ENCODE measurements at places on chromosomes 1 and 21.

GRCh38 chr21:22314963-22315362, 1316.8 kb downstream of the NCAM2 start:
- no peak for DNase-seq

GRCh38 chr1:3033040-3033789, 11.9 kb downstream of the ACTRT2 start:
- DNase-seq: no peak

DNA sequence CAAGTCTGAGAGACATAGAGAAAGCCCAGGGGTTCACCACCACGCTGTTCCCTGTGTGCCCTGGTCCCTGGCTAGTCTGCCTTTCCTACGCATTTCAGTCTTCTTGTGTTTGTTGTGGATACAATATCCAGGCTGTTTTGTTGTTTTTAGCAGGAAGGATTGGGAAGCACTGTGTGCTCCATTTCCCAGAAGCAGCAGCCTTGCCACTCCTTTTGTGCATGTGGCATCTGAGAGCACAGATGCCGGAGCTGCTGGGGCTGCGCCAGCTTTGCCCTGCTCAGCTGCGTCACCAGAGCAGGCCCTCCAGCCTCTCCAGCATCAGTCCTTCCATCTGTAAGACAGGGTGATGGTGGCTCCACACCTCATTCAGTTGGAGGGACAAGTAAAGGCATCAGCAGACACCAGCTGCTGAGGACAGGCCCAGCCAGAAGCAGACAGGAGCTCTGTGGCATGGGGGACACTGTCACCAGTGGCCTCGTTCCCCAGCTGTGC, 94.4 kb upstream of the COL6A1 start:
- DNase-seq: peak; percentile 80

GRCh38 chr1:11738096-11738495, 2.2 kb downstream of the AGTRAP start:
- no peak for DNase-seq

DNA sequence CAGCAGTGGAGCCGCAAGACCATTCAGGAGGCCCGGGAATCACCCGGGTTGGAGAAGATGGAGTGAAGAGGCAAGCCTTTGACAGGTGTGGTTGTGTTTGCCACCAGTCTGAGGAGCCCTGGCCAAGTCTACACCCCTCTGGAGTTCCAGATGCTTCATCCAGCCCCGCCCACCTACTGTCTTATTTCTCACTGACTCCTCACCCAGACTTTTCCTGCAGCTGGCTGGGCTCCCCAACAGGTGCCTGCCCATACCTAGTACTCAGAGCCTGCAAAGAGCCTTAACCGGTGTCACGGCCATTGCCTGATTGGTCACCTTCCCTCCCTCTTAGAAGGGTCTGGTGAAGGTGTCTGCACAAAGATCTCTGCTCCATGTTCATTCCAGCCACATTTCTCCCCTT, 16.0 kb downstream of the SLC9A1 start:
- DNase-seq: no peak

DNA sequence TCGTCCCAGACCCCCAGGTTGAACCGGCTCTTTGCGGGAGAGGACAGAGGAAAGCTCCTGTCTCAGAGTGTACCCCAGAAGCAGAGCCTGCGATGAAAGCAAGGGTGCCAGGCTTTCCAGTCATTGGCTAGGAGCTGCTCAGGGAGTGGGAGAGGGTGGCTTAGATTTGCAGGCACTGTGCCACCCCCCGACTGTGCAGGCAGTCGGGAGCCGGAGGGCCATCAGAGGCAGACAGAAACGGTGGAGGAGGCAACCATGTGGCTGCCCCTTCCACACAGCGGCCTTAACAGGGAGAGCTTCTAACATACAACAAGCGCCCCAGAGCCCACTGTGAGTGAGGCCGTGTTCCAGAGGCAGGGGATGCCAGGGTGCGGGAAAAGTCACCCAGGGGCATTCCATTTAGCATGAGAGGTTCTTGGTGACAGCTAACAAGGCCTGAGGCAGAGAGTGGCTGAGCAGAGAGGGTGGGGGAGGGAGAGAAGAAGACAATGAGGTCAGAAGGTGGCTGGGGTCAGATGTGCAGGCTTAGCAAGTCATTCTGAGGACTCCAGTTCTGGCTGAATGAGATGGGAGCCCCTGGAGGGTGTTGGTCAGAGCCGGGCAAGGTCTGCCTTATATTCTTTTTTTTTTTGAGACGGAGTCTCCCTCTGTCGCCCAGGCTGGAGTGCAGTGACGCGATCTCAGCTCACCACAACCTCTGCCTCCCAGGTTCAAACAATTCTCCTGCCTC, 9.5 kb upstream of the C1orf167 start:
- no peak for DNase-seq

DNA sequence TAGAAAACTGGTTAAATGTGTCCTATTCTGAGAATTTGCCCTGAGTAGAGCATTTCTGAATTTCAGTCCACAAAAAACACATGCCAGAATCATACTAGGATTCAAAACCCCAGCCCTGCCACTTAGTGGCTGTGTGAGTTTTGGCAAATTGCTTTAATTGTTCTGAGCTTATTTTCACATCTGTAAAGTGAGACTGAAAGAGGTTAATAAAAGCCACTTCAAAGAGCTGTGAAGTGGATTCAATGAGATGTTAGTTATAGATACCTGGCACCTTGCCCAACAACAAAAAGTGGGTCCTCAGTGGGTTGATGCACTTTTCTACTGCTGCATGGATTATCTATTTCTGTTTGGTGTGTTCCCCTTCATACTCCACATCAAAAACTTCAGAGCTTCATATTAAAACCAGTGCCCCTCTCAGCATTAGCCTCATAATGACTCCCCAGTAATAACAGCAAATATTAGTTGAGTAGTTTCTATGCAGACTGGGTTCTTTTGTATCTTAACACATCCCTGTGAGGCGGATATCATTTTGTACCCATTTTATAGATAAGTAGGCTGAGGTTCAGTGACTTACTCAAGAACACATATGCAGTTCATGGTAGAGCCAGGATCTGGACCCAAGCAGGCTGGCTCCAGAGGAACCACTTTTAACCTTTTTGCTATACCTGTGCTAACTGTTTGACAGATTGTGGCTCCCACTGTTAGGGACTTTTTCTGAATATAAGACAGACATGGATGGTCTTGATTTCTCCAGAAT, 14.2 kb upstream of the ADORA3 start:
- no peak for DNase-seq

DNA sequence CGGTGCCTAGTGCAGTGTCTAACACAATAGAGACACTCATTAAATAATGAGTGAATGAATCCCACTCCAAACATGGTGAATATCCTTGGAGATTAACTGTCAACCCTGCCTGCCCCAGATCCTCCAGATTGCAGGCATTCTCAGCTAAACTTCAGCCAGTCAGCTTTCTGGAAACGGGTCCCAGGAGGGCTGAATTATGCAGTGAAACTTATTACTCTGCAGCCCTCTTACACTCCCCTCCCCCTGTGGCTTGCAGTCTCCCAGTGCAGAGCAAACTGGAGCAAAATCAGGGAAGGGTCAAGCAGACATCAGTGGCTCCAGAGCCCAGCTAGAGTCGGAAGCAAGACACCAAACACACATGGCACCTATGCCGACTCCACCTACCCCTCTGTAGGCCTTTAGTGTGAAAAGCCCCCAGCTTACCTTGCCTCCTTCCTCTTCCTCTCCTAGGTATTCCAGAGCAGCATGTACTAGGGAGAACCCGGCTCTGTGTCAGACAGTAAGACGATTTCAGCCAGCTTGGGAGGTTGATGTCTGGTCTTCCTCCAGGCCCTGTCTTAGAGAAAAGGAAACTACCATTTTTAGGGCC, 6.5 kb upstream of the RGS16 start:
- DNase-seq: no peak

DNA sequence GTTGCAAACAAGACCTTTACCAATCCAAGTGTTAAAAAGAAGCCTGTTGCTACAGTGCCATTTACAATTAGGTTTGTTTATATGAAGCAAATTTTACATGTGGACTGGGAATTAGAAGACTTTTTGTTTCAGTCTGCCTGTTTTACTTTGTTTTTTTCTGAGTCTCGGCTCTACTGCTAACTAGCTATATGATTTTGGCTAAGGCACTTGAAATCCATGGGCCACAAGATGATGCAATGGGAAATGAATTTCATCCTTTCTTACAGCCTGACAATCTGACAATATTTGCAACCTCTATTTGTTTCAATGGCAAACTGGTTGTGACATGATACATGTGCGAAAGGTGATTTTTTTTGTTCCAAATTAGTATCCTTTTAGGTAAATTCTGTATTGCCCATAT, 3.7 kb upstream of the PEX11B start:
- DNase-seq: no peak

- no peak for DNase-seq
These were observed 3.3 kb upstream of the FMO4 start for GRCh38 chr1:171310661-171311087.

DNA sequence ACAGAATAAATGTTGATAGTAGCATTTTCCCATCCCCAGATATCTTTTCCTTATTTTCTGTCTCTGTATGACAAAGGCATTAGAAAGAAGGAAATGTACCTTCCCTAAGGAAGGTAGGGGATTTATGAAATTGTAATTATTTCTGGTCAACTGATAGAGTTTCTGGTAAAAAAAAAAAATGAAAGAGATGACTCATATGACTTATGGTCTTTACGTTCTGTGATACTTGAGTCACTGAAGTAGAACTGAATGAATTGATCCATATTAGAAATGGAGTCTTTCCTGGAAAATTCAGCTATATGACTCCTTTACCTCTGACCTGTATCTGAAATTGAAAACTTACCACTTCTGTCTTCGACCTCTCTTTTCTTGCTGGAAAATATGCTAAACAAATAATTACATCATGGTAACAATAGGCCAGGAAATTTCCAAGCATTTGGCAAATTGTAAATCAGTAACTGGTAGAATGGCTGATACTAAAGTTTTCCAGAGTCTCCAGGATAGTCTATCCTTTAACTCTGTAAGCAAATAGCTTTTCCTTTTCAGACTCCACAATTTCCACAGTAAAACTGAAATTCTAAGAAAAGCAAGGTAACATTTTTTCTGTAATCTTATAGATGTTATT, 364.3 kb upstream of the PTBP2 start:
- no peak for DNase-seq

GRCh38 chr1:21517660-21518480, 8.6 kb downstream of the ALPL start:
- no peak for DNase-seq

GRCh38 chr1:74531796-74532195, 19.4 kb upstream of the LRRC53 start:
- DNase-seq: no peak

DNA sequence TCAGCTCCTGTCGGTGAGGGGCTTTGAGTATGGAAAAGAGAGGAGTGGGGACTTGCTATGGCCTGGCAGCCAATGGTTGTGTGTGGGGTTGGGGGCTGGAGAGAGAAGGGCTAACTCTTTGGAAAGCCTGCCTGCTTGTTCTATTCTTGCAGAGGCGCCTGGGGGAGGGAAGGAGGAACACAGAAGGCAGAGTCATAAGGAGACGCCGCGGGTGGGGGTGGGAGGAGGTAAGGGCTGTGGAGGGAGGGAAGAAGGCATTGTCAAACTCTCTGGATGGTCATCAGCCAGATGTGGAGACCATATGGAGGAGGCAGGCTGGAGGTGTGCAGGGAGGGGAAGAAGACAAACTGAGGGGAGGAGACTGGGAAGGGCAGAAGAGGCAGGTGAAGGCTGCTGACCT, 70.0 kb downstream of the PLXNA2 start:
- DNase-seq: no peak

GRCh38 chr1:111952125-111952657, 37.3 kb downstream of the KCND3 start:
- DNase-seq: no peak

- peak; percentile 22 for DNase-seq
These were observed 277.3 kb upstream of the FMN2 start for GRCh38 chr1:239814306-239814881.

DNA sequence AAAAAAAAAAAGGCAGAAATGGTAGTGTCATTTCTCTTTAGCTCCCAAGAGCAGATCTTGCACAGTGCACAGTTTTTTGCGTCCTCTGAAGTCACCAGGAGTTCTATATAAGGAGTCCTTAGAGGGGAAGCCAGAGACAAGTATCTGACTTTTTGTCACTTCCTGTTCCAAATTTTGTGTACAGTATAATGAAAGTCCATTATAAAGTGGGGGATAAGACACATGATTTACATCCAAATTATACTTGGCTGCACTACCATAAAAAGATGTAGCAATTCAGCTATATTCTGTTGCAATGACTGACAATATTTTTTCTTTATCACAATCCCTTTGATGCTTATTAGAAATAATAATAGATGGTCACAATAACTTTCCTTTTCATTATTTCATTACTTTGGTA, 1276.9 kb upstream of the ADGRL2 start:
- DNase-seq: no peak

DNA sequence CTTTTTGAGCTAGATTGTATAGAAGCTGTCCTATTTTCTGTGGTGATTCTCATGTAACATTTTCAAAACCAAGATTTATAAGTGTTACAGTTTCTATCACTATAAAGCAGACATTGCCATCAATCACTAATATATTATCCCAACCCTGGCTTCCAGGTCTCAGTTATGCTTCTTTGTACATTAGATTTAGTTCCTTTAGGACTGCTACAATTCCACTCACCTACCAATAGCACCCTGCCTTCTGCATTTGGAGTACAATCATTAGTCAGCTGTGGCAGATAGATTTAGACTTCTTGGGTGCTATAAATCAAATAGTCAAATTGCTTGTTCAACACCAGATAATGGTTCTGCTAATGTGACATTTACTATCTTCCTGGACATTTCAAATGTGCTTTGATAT, 281.6 kb downstream of the BRINP3 start:
- no peak for DNase-seq

DNA sequence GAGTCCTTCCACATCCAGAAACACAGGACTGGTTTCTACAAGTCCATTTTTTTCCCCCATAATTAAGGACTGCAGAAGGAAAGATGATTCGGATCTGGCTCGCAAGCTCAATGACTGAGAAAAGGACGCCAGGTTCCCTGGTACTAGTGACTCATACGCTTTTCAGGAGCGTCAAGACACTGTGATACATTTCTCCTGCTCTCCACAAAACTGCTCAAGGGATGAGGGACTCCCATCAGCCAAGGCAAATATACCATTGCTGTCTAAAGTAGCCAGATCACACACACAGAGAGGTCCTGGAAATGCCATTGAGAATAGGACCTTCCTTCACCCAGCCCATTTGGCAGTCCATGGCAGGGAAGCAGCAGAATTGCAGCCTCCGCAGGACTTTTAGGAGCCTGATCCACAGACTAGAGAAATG, 253.6 kb upstream of the IRF2BP2 start:
- no peak for DNase-seq

DNA sequence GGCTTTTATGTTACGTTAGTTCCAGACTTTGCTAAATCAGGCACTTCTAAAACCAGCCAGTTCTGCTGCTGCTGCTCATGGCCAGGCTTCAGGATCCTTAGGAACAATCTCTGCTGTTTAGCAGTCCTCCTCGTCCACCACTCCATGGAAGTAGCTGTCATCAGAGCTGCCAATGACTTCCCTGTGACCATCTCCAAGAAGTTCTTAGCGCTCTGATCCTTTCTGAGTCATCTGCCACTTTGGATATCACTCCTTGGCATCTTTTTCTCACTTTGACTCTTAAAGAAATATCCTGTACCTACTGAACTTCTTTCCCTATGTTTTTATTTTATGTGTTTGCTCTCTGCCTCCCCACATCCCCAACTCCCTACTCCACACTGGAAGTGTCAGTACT, 14.7 kb upstream of the IRF2BP2 start:
- no peak for DNase-seq

GRCh38 chr1:12272770-12273169, 42.9 kb downstream of the VPS13D start:
- no peak for DNase-seq

GRCh38 chr1:27571439-27572018, 32.4 kb downstream of the AHDC1 start:
- DNase-seq: peak; percentile 55
